Fibroblast of the conjunctiva (primary cell): ENCODE measurements at places on chromosomes 4 and X.
A peak's percentile ranks its signal among the peaks of the same experiment; 100 is the strongest.

- DNase-seq: no peak
Observed at GRCh38 chr4:90495211-90495610, 368.0 kb downstream of the CCSER1 start.

DNA sequence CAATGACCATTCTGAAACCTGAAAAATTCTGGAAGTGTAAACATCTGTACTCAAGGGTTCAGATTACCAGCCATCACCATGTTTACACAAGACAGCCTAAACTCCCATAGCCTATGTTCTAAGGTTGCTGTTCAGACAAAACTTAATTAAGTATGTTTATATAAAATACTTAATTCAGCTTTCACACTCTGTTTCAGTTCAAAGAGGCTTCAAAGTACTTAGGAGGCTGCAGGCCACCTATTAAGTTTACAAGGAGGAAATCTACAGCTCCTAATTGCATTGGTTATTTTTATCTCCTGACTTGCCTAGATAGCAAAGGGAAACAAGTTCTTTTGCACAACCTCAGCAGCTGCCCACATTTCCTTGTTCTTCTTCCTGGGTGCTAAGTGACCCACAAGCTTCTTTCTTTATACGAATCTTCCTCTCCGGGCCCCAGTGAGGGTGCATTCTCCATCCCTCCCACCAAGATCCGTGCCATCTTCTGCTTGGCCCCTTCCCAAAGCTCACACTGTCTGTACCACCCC is 2.0 kb downstream of the GAK start:
- DNase-seq: no peak

DNA sequence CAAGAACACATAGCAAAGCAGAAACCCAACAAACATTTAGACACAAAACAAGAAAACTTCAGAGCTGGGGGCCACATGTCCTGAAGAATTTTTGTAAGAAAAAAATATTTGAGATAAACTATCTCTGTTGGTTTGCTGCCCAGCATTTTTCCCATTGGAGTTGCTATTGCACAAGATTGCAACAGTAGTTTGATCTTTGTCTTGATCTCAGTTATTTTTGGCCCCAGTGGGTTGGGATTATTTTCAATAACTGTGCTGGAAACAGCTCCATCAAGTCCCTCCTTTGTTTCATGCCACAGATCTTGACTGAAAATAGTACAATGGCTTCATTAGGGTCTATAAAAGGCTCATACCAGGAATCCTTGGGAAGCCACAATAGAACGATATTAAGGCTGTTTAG is 103.8 kb upstream of the RAI2 start:
- DNase-seq: no peak

- no peak for DNase-seq
Observed at GRCh38 chrX:11670316-11670715, 4.6 kb upstream of the ARHGAP6 start.

- peak; percentile 78 for DNase-seq
Observed at GRCh38 chr4:119113033-119113655, 22.5 kb upstream of the MYOZ2 start.

- no peak for DNase-seq
Observed at GRCh38 chrX:39985551-39985950, 112.2 kb downstream of the BCOR start.

DNA sequence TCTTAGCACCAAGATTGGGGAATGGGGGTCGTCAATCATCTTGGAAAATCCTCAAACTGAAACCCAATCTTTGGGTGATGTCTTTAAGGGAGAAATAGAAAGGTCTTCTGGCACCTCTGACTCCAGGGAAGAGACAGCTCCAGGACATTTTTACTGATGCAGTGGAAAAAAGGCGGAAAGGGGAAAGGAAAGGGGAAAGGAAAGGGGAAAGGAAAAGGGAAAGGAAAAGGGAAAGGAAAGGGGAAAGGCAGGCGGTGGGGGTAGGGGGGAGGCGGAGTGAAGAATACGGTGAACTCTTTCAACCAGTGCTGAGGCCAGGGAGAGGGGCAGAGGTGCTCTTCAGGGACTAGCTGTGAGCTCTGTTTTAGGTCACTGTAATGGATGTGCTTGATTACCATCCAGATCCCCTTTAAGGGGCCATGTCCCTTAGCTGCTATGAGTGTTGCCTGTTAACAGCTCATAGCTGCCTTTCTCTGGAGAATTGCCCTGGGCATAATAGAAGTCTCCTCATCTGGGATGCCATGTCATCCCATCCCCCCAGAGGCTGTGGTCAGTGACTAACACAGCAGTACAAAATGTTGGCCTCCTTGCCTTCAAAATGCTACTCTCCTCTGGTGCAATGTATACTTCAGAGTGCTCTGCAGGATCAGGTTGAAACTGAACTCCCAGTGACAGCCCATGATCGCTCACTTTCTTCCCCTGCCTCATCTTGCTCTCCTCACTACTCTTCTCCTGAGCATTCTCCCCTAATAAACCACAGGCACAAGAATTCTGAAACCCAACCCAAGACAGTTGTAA is 92.4 kb upstream of the AP1S2 start:
- DNase-seq: peak; percentile 40

- no peak for DNase-seq
Observed at GRCh38 chrX:16903274-16904022, 33.3 kb upstream of the RBBP7 start.

GRCh38 chr4:121139533-121140222 is 24.4 kb downstream of the TNIP3 start:
- DNase-seq: no peak

- DNase-seq: no peak
Observed at GRCh38 chr4:20764366-20764992, 64.2 kb downstream of the PACRGL start.

GRCh38 chrX:95318882-95319281 is 1365.8 kb upstream of the DIAPH2 start:
- DNase-seq: no peak

GRCh38 chr4:6282314-6282771 is 12.7 kb downstream of the WFS1 start:
- peak; percentile 28 for DNase-seq

DNA sequence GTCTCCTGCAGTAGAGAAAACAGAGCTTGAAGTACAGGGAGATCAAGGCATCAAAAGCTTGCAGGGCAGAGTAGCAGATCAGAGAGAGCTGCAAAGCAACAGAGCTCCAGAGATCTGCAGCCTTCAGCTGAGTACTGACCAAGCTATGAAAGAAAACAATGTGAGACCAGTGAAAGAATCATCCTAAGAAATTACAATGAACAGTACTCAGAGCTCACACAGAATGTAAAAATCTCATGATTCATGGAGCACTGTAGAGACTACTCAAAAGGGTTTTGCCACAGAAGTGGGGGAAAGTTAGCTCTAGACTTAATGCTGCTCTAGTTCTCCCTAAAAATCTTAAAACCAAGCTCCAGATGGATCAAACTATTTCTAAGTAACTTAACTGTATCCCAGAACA is 80.0 kb upstream of the MAB21L2 start:
- no peak for DNase-seq
